CD4-positive, alpha-beta T cell (primary cell): ENCODE measurements at places on chromosomes 16 and 17. TPM values are rescaled to one million over a fixed set of nuclear protein-coding genes. Genes with fewer than 3 reads are reported as not detected.

SSTR5 gene
- not detected for total RNA-seq

- no peaks in the 10 kb centered on the region for H3K36me3 ChIP-seq
- H3K4me3 ChIP-seq = peak overlapping the region; percentile 12
- no peaks in the 10 kb centered on the region for H3K27me3 ChIP-seq
- H3K27ac ChIP-seq = no peak overlapping the region
- H3K4me1 ChIP-seq = peaks cover 41% of the 10 kb centered on the region
Measured at GRCh38 chr16:3004781-3005284, 7.9 kb upstream of the CLDN9 start.

DNA sequence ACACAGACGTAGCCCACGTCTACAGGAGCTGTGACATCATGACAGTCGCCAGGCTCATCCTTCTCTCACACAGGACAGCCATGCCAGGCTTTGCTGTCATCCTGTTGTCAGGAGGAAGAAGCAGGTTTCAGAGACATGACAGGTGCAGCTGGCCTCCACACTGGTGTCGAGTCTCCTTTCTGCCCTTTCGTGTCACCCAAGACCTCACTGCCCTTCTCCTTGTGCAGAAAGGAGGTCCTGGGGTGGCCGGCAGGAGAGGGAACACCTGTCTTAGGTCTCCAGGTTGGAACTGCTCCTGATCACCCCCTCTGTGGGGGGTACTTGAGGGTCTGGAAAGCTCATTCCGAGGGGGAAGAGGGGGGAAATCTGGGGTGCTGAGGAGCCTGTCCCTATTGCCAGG, 41.6 kb upstream of the IRF8 start:
- no peaks in the 10 kb centered on the region for H3K4me1 ChIP-seq
- H3K27ac ChIP-seq = no peak overlapping the region
- no peaks in the 10 kb centered on the region for H3K27me3 ChIP-seq
- H3K4me3 ChIP-seq = no peak overlapping the region

DNA sequence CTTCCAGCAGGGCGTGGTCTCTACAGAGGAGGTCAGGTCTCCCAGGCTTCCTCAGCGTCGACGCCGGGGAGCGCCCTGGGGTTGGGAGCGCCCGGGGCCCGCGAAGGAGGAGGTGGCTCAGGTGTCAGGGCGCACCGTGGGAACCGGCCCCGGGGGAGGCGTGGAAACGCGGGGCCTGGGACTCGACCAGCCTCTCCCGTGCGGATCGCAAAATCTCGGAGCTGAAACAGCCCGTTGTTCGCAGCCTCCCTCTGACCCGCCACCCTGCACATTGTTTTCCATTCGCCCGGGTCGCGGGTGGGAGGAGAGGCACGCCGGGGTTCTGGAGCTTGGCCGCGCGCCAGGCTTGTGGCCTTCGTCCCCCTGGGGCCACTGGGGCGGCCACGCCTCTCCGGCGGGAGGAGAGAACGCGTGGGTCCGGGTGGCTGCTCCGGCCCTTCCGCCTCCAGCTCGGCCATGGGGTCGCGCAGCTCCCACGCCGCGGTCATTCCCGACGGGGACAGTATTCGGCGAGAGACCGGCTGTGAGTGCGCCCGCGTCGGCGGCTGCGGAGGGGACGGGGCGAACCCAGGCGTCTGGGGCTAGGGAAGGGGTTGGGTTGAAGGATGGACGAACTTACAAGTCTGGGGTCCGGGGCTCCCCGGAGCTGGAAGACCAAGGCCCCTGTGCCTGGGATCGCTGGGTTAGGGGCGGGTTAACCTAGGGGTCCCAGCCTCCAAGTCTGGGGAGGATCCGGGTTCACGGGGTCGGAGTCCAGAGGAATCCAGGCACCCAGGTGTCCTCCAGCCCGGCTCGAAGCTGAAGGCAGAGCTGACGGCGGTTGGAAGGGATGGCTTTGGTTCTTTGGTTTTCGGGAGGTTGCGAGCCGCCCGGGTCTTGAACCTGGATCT, at the start of gene CHP2:
Gene CHP2 (plus strand): TSS at position 433 of the 890 bp plus-strand sequence. CDS start 24 bp downstream, at position 457.
- H3K36me3 ChIP-seq = no peaks in the 10 kb centered on the region
- H3K4me3 ChIP-seq = no peak within 1 kb of the TSS
- peaks cover 34% of the 10 kb centered on the region for H3K27me3 ChIP-seq
- no peak for DNase-seq

KRT13 gene
- not detected for total RNA-seq

RAPGEFL1 gene
- 7.7 TPM for total RNA-seq

DNA sequence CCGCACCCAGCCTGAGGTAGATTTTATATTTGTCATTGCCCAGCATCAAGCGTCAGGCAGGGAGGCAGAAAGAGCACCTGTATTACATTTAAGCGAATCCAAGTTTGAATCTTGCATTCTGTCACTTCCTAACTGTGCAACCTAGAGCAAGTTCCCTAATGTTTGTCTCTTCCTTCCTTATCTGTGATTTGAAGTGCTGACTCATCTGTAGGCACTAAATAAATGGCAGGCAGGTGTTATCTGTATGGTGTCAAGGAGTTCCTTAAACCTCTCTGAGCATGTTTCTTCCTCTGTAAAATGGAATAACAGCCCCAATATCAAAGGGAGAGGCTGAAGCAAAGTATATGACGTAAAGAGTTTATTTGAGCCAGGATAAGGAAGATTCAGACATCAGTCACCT, 24.3 kb downstream of the GP2 start:
- H3K36me3 ChIP-seq = no peaks in the 10 kb centered on the region
- no peak overlapping the region for H3K27ac ChIP-seq
- no peaks in the 10 kb centered on the region for H3K27me3 ChIP-seq
- no peak overlapping the region for H3K4me3 ChIP-seq
- H3K4me1 ChIP-seq = no peaks in the 10 kb centered on the region

DNA sequence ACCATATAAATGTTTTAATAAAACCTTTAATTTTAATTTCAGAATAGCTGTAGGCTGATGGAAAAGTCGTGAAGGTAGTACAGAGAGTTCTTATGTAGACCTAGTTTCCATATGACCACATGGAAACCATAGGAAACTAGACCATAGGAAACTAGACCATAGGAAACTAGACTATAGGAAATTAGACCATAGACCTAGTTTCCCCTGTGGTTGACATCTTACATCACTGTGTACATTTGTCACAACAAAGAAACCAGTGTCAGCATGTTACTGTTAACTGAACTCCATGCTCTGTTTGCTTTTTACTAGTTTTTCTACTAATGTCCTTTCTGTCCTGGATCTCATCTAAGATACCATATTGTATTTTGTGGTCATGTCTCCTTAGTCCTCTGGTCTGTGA, 14.6 kb downstream of the NUDT7 start:
- no peaks in the 10 kb centered on the region for H3K4me1 ChIP-seq
- no peak overlapping the region for H3K27ac ChIP-seq
- H3K27me3 ChIP-seq = no peaks in the 10 kb centered on the region

DNA sequence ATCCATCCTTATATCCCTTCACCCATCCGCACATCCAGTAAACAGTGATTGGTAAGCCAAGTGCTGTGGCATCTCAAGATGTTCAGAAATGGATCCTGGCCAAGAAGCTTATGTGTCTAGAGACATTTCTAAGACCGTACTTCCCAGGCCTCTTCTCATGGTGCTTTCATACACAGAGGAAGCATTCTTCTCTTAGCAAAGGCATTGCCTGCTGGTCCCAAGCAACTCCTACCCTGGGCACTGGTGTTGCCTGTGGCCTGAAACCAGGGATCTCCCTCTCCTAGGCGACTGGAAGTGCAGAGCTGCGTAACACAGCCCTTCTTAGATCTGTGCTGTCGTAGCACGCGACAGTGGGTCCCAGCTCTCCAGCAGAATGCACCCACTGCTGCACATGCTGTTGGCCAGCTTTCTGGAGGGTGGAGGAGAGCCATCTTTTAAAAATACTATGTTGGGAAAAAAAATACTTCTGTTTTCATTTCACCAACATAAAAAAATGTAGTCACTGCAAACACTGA, 182.9 kb downstream of the CCDC182 start:
- no peak overlapping the region for H3K27ac ChIP-seq
- H3K36me3 ChIP-seq = peaks cover 6% of the 10 kb centered on the region
- no peak overlapping the region for H3K4me3 ChIP-seq
- H3K4me1 ChIP-seq = no peaks in the 10 kb centered on the region
- no peak for DNase-seq

DNA sequence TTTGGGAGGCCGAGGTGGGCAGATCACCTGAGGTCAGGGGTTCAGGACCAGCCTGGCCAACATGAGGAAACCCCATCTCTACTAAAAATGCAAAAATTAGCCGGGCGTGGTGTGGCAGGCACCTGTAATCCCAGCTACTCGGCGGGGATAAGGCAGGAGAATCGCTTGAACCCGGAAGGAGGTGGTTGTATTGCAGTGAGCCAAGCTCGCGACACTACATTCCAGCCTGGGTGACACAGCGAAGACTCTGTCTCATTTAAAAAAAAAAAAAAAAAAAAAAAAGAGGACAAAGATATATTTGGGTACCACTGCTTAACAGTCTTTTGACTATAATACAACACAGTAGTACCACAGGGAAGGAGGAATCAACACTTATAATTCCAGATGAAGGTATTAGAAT, 9.2 kb downstream of the CNOT1 start:
- peaks cover 68% of the 10 kb centered on the region for H3K36me3 ChIP-seq
- no peak overlapping the region for H3K27ac ChIP-seq
- peaks cover 36% of the 10 kb centered on the region for H3K4me1 ChIP-seq
- H3K4me3 ChIP-seq = no peak overlapping the region
- H3K27me3 ChIP-seq = no peaks in the 10 kb centered on the region

GRB7 gene
- total RNA-seq = not detected

- no peak overlapping the region for H3K27ac ChIP-seq
- peaks cover 16% of the 10 kb centered on the region for H3K27me3 ChIP-seq
- no peaks in the 10 kb centered on the region for H3K36me3 ChIP-seq
Measured at GRCh38 chr17:32958418-32958817, 30.5 kb downstream of the TMEM98 start.

GNAO1 gene
- total RNA-seq = 7.9 TPM

GRCh38 chr17:28712032-28712704, 480 bp upstream of the PROCA1 start:
- no peaks in the 10 kb centered on the region for H3K36me3 ChIP-seq
- peak; percentile 82 for DNase-seq
- H3K4me3 ChIP-seq = peak overlapping the region; percentile 72
- H3K4me1 ChIP-seq = peaks cover 23% of the 10 kb centered on the region
- peaks cover 10% of the 10 kb centered on the region for H3K27me3 ChIP-seq
- H3K27ac ChIP-seq = peak overlapping the region; percentile 73

CDC27 gene
- total RNA-seq = 52.5 TPM

DNA sequence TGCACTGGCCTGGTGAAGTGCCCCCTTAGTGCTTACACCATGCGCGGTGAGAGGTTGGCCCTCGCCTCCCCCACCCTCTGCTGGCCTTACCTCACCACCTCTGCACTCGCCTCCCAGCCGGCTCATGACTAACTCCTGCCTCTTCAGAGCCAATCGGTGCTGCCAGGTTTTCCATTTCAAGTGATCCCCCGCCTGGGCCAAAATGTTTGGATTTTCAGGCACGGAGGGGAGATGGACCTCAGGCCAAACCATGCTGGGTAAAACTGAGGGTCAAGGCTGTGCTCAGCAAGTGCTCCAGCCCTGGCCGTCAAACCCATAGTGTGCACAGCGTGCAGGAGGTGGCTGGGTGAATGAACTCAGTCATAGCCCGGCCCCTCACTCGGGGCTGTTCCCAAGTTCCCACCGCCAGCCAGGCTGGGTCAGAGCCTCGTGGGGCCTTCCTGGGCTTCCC, 175.4 kb downstream of the SEC14L1 start:
- H3K4me1 ChIP-seq = peaks cover 26% of the 10 kb centered on the region
- H3K27ac ChIP-seq = no peak overlapping the region
- no peak for DNase-seq
- H3K27me3 ChIP-seq = no peaks in the 10 kb centered on the region

LMF1 gene
- 27.6 TPM for total RNA-seq

BIRC5 gene
- total RNA-seq = 0.39 TPM

PTGES3L gene
- 0.20 TPM for total RNA-seq

- no peaks in the 10 kb centered on the region for H3K27me3 ChIP-seq
- no peak for DNase-seq
- H3K36me3 ChIP-seq = peaks cover 63% of the 10 kb centered on the region
Measured at GRCh38 chr16:29991571-29991904, 3.9 kb downstream of the HIRIP3 start.

DNA sequence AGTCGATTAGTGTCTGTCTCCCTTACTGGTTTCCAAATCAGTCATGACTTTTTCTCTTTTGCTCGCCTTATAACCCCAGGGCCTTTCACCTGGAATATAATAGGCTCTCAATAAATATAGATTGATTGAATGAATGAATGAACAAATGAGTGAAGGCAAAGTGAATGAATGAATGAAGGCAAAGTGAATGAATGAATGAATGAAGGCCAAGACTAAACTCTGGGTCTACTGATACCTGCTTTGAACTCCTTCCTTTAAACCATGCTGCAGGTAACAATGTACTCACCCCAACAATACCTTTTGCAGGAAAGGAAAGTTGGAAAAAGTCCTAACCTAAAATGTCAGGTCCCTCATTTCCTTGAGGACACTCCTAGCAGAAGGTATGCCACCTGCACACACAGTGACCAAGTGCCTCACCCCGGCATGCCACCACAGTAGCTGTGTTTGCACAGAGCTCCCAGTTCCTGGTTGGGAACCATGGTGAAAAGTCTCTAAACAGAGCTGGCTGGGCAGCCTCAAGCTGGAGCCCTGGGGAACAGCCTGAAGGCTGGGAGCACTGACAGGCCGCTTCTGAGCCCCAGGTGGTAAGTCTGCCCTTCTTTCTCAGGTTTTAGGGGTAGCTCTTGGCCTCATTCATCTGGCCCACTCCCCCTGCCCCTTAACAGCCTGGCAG, 42.7 kb upstream of the ANKFN1 start:
- H3K27me3 ChIP-seq = peaks cover 3% of the 10 kb centered on the region
- DNase-seq = no peak
- H3K4me3 ChIP-seq = no peak overlapping the region
- H3K36me3 ChIP-seq = no peaks in the 10 kb centered on the region
- H3K4me1 ChIP-seq = no peaks in the 10 kb centered on the region

- DNase-seq = no peak
- no peak overlapping the region for H3K4me3 ChIP-seq
- no peaks in the 10 kb centered on the region for H3K36me3 ChIP-seq
Measured at GRCh38 chr16:65666132-65666941, 544.5 kb upstream of the CDH11 start.

- no peak overlapping the region for H3K4me3 ChIP-seq
- peaks cover 17% of the 10 kb centered on the region for H3K27me3 ChIP-seq
- no peak for DNase-seq
- no peaks in the 10 kb centered on the region for H3K36me3 ChIP-seq
Measured at GRCh38 chr16:4309833-4310266, 6.0 kb upstream of the GLIS2 start.

GRCh38 chr16:80034948-80035663, 434.6 kb upstream of the MAF start:
- no peak for DNase-seq
- no peaks in the 10 kb centered on the region for H3K27me3 ChIP-seq
- H3K4me1 ChIP-seq = no peaks in the 10 kb centered on the region
- no peak overlapping the region for H3K4me3 ChIP-seq
- H3K36me3 ChIP-seq = no peaks in the 10 kb centered on the region

GRCh38 chr17:7480089-7480384, 606 bp upstream of the ZBTB4 start:
- DNase-seq = no peak
- peaks cover 6% of the 10 kb centered on the region for H3K36me3 ChIP-seq
- H3K4me3 ChIP-seq = peak overlapping the region; percentile 73
- H3K27me3 ChIP-seq = no peaks in the 10 kb centered on the region
- H3K27ac ChIP-seq = peak overlapping the region; percentile 91
- peaks cover 72% of the 10 kb centered on the region for H3K4me1 ChIP-seq

NPIPA5 gene
- total RNA-seq = 0.74 TPM
